Right lung (tissue), 10 donors: ENCODE measurements at places on chromosomes 7 and 10.

DNA sequence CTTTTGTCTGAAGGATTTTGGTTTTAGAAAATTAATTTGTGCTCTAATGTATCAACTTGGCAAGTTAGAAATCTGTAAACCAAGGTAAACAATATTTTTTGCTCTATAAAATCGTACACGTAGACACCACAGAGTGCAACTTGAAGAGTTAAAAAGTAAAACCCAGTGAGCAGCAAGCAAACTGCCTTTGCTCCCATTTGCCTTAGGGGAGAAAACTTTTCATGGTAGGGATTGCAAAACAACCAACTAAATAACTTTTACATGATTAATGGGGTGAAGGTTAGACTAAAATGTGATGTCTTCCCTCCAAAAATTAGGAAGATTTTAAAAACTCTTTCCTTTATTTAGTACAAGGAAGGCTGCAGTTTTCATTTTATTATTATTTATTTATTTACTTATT, 224.2 kb upstream of the LYZL1 start:
- no peak for DNase-seq

DNA sequence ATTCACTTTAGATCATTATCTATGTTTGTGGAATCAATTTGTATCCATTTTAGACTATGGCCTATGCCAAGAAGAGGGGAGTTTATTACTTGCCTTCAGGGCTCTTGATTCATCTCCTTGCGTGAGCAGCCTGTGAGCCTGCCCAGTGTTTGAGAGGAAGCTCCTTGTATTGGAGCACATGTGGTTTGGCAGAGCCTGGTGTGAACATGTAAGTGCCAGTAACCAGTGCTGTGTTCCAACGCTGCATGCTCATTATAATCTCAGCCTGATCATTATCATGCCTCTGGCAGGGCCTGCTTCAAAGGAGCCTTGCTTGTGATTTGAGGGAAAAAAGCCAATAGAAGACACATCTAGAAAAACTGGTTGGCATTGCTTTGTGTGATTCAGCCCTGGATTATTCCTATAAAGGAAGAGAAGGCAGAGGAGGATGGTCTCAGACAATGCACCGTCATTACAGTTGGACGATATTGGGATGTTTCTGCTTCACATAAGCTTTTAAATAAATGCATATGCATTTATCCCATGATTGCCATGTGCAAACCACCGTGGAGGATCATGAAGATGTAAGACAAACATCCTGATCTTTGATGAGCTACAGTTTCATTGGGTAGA, 203.4 kb upstream of the AHR start:
- no peak for DNase-seq

- no peak for DNase-seq
Measured at GRCh38 chr7:117759950-117760640, 113.1 kb downstream of the CTTNBP2 start.

- no peak for DNase-seq
Measured at GRCh38 chr10:48506147-48506917, 98.5 kb downstream of the ARHGAP22 start.

DNA sequence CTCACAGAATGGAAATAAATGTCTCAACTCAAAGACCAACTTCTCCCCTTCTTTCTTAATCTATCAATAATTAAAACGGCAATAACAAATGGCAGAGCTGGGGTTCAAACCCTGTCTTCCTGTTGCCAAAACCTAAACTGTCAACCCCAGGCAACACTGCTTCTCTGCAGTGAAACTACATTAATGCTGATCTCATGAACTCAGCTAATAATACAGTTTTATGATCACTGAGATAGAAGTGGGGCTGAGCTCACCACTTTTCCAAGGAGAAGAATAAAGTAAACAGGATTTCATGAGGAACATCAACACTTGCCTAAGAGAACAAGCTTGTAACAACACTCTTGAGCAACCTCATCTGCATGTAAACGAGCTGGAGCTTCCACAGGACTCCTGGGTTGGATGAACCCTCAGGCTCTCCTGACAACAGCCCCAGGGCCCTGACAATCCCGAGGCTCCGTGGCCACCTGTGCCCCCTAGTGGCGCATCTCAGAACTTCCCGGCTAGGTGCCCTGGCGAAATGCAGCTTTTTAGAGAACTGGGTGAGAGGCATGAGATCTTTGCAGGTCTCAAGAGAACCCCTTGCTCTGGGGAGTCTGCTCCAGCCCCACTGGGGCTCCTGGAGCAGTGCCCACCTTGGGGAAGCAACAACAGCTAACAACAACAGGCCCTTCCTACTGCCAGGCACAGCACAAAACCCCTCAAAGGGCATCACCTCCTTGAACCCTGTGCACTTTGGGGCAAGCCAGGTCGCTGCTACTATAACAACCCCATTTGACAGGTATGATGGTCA, 169.3 kb downstream of the SH3PXD2A start:
- DNase-seq = peak; percentile 74
